CD4-positive, alpha-beta T cell treated with Interleukin-15 for 4 hours (primary cell): ENCODE measurements at places on chromosomes 1 and 21.

DNA sequence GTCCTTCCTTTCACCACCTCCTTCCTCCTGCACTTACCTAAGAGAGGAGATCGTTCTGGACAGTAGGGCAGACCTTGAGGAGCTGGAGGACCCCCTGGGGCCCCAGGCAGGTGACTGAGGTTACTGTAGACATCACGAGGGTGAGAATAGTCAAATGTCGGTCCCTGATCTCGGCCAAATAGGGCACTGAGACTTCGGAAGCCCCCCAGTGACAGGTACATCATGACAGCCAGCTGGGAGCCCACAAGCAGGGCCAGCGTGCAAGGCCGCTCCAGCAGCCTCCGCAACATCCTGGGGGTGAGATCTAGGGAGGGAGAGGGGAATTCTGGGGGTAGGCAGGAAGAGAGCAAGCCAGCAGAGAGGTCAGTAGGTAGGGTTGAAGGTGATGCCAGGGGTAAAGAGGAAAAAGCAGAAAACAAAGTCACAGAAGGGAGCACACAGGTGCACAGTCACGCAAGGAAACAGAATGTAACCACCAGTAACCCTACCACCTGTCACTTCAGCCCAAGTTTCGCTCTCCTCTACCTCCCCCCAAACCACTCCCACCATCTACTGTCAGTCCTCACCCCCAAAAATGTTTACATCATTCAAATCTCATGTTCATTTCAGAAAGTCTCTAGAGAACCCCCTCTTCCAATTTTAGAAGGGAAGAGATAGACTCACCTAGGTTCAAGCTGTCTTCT is 1.4 kb downstream of the B4GALT3 start:
- no peak for DNase-seq

GRCh38 chr1:147748676-147749350 is 11.6 kb downstream of the GJA5 start:
- DNase-seq, result no peak

DNA sequence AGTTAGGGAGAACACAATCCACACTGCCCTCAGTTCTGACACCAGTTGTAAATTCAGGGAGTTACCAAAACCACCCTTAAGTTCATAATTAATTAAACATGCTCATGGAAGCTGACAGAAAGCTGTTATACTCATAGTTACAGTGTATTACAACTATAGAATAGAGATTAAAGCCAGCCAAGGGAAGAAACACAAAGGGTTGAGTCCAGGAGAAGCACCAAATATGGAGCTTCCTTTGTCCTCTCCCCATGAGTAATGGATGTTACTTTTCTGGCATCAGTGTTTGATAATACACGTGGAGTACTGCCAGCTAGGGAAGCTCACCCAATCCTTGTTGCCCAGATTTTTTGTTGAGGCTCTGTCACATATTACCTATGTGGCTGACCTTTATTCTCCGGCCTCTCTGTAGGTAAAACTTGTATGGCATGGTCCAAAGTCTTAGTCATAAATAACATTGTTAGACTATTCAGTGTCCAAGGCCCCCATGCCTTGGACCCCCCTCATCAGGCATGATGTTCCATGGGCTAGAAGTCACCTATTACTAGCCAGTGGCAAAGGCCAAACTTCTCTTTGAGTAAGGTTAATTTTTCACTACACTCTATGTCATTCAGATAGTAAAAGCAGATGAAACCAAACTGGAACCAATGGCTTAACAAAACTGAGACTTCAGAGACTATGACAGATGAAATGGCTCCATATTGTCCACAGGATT is 175.7 kb downstream of the GPR52 start:
- DNase-seq, result no peak

GRCh38 chr1:67201891-67202290 is 35.6 kb downstream of the IL23R start:
- DNase-seq, result no peak

GRCh38 chr1:64110924-64111777 is 92.3 kb upstream of the UBE2U start:
- DNase-seq, result no peak

DNA sequence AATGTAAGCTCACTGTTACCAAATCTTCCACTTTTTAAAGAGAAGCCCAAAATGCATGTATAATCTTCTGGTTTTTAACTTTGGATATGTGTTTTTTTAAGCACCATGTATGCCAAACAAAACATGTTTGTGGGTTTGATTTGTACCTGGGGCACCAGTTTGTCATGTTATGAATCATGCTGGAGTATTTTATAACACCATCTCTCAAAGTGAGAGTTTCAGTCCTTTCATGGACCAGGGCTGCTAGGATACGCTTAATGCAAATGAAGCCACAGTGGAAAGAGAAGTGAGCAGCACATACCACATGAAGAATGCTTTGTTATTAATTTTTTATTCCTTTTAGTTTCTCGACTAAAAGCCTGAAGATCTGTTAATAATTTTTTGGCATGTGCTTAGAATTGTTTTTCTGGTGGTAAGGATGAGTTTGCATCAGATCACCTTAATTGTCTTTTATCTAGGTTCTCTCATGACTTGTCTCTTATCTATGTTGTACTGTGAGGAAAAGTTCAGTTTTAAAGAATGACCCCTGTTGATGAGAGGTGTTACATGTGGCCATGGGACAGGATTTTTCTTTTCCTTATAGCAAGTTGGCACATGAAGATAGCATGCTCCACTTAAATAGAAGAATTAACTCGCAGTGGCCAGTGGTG is 2.0 kb upstream of the RABGAP1L start:
- DNase-seq, result peak; percentile 44

- DNase-seq, result no peak
Measured at GRCh38 chr21:43295066-43295958, 126.5 kb downstream of the CRYAA start.

GRCh38 chr1:193540511-193540910 is 354.1 kb upstream of the B3GALT2 start:
- peak; percentile 27 for DNase-seq

GRCh38 chr1:33741749-33742148 is 122.1 kb upstream of the HMGB4 start:
- DNase-seq, result no peak

- DNase-seq, result no peak
Measured at GRCh38 chr1:24702511-24703293, 42.5 kb upstream of the CLIC4 start.

GRCh38 chr1:37158113-37158749 is 123.9 kb upstream of the GRIK3 start:
- no peak for DNase-seq

DNA sequence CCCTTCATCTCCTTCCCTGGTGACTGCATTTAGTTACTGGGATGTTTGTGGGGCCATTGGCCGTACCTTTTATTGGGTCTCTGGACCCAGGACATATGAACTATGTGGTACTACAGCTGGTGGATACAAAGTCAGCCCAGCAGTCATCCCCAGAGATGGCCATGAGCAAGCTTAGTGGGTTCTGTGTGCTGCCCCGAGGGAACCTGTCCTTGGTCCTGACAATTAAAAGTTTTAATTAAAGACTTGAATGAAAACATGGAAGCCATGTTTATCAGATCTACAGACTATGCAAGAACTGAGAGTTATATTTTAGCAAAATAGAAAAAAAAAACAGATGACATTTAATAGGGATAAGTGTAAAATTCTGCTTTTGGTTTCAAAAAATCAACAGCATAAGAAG is 2.8 kb upstream of the NES start:
- DNase-seq, result no peak

DNA sequence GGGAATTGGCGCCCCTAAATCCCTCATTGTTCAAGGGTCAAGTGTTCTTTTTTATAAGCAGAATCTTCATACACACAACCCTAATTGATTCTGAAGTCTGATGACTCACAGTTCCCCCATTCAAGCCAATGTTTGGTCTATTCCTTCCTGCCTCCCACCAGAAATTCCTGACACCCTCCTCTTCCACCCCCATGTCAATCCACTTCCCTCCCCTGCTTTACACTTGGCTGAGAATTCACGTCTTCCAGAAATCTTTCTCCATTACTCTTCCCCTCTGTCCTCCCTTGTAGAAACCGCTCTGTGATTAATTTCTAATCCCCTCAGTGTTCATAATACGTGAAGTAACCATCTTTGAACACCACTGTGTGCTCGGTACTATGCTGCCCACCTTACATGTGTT is 76.2 kb upstream of the CD34 start:
- no peak for DNase-seq

DNA sequence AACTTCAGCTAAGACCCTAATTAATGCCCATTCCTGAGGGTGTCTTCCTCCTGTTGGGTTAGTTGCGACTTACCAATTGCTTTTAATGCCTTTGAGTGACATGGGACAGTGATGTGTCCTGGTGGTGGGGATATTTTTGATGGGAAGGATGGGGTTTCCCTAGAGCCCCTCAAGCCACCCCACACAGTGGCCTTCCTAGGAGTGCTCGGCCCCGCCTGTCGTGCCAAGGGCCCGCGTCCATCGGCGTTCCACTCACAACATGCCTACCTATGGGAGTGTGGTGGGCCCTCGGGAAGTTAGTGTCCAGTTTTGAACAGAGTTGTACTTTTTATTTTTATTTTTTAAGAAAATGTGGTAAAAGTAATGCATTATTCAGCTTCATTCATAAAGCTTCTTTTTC is 50.1 kb upstream of the TSPAN2 start:
- no peak for DNase-seq

- no peak for DNase-seq
Measured at GRCh38 chr1:17895401-17895800, 140.3 kb downstream of the ACTL8 start.

DNA sequence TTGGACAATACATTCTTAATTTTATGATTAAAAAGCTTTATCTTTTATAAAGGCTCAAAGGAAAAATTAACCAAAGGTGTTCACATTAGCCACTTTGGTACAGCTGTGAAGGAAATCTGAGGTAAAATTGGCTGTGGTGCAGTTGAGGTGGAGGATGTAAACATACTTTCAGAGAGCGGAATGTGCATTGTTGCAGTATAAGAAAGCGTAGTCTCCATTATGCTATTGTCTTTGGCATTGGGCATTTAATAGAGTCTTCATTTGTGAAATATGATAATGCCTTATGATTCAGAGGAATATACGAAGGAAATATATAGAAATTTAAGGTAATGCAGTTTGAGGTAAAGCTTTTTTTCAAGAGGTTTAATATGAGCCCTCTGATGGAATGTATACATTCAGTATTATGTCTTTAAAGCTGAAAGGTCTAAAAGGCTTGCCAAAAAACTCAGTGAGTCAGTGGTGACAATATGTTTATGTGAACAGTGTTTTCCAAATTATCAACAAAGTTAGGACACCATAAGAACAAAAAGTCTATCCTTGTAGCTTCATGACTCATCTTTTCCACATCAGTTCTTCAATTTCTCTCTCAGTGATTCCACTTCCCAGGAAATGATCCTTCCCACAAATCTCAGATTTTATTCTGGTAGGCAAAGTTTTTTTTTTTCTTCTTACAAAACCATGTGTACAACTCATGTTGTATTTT is 26.9 kb upstream of the DDR2 start:
- no peak for DNase-seq

- no peak for DNase-seq
Measured at GRCh38 chr1:242197907-242198820, 199.3 kb upstream of the MAP1LC3C start.

DNA sequence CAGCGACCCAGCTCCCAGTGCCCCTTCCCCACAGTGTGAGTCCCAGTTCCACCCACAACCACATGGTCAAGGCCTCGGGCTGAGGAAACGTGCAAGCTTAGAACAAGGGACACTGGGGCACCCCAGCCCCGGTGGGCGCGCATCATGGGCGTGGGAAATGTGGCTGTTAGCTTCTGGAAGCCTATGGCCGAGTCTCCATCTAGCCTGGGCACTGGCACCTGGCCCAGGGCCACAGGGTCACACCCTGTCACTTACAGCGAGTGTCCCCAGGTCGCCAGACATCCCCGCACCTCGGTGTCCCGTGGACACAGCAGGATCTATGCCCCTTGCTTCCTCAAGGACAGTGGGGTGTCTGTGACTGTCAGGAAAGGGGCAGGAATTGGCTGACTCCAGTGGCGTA is 37.0 kb upstream of the COL6A1 start:
- no peak for DNase-seq

DNA sequence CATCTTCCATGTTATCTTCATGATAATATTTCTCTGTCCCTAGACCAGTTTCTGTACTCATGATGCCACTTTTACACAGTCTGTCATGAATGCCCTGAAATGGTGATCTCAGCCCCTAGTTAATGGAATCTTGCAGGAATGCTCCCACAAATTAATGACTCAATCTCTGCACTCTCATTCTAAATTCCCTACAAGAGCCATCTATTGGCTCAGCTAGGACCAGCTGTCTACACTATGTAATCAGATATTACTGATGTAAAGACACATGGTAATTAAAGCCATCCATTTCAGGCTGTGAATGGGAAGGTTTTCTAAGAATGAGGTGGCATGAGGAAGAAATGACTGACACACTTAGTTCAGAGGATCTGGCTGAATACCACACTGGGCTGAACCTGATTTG is 199.1 kb upstream of the KCND3 start:
- DNase-seq, result no peak

- no peak for DNase-seq
Measured at GRCh38 chr1:182649041-182649440, 35.3 kb downstream of the RGS8 start.

DNA sequence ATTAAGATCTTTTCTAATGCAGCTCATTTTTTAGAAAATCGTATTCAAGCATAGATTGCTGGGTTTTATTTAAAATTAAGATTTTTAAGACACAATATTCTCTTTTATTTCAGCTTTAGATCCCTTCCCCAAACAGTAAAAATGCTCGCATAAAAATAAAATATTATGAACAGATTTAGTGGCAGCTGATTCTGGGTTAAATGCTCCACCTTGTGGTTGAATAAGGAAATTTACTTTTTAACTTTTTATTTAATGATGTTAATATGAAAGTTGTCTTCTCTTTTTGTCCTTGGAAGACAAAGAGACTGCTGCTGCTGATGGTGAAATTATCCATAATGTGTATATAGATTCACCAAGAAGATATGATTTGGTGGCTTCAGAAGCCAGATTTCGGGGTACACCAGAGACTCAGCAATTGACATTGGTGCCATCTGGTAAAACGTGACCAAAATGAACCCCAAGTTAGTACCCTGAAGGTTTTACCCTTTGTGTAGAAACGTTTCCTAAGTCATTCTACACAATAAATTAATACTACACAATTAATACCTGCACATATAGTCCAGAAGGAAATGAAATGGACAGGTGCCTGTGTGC is 128.0 kb downstream of the ADAMTS1 start:
- DNase-seq, result no peak

- no peak for DNase-seq
Measured at GRCh38 chr1:230594214-230594773, 48.0 kb upstream of the COG2 start.

GRCh38 chr1:112818990-112819689 is 104.0 kb upstream of the PPM1J start:
- DNase-seq, result no peak

DNA sequence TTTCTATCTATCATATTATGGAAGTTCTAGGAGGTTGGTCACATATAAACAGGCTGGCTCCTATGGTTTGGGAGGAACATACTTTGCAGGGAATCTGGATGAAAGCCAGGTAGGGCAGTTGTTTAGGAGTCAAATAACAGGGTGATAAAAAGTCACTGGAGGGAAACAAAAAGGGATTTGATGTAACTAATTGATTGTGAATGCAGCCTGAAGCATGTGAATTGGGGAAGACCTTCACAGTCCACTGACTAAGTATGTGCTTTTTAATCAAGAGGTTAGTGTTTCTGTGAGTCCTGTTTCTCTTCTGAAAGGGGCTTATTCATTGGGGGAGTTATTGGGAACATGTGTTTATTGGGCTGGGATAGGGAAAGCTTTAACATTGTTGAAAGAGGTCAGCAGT is 41.3 kb downstream of the HMCN1 start:
- no peak for DNase-seq

- DNase-seq, result no peak
Measured at GRCh38 chr1:182955596-182956588, 2.9 kb upstream of the SHCBP1L start.

- DNase-seq, result no peak
Measured at GRCh38 chr1:22121421-22121911, 21.4 kb downstream of the WNT4 start.
